Substantia nigra (tissue), 51 donors: ENCODE measurements at places on chromosomes 7 and 10.

DNA sequence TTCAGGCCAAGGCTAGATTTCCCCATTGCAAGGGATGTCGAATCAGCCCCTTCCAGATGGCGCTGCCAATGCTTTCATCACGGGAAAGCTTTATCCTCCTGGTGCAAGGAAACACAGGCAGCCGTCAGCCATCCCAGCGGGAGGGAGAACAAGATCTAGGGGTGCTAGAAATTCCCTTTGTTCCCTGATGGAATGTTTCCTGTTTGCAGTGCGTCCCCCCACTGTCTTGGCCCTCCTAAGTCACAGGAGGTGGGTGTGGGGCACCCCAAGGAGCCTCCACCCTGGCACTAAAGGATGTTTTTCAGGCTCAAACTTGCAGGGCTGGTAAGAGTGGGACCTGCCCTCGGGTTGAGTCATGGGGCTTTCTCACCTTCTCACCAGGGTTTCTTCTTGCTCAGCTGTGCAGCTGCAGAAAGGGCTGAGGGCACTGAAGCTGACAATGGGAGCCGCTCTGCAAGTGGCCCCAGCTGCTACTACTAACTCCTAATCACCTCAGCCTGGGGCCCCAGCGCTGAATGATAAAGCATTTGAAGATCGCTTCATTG lies 103.6 kb downstream of the PRPF18 start:
- no peak for DNase-seq

DNA sequence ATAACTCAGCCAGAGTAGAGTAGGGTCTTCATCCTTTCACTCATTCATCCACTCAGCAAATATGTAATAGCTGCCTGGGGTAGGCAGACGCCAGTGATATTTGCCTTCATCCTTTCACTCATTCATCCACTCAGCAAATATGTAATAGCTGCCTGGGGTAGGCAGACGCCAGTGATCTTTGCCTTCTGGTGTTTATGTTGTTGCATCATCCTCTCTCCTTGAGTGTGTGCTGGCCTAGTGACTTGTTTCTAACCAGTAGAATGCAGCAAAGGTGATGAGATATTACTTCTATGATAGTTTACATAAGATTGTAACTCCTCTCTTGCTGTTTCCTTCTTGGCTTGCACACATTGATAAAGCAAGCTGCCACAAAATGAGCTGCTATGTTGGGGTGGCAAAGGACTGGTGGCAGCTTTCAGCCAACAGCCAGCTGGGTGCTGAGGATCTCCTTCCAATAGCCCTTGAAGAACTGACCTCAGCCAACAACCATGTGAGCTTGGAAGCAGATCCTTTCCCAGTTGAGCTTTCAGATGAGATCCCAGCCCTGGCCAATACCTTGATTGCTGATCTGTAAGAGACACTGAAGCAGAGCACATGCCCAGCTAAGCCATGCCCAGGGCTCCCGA lies 23.2 kb upstream of the MTPN start:
- DNase-seq, result no peak

DNA sequence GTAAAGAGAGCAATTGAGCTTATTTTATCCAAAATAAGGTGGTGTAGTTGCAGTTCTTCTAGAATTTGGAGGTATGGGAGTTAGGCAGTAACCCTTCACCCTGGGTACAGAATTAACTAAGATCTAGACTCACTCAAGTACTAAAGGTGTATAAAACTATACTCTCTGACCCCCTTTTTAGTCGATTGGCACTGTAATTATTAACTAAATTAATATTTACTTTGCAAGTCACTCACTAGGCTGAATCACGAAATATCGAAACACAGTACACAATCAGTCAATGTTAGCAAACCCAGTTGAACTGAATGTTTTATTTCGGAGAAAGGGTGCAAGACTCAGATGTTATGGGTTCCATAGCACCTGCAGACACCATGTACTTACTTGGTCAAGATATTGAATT lies 14.6 kb upstream of the CYP2C19 start:
- DNase-seq, result no peak

GRCh38 chr7:40923626-40924025 lies 779.3 kb downstream of the INHBA start:
- no peak for DNase-seq

DNA sequence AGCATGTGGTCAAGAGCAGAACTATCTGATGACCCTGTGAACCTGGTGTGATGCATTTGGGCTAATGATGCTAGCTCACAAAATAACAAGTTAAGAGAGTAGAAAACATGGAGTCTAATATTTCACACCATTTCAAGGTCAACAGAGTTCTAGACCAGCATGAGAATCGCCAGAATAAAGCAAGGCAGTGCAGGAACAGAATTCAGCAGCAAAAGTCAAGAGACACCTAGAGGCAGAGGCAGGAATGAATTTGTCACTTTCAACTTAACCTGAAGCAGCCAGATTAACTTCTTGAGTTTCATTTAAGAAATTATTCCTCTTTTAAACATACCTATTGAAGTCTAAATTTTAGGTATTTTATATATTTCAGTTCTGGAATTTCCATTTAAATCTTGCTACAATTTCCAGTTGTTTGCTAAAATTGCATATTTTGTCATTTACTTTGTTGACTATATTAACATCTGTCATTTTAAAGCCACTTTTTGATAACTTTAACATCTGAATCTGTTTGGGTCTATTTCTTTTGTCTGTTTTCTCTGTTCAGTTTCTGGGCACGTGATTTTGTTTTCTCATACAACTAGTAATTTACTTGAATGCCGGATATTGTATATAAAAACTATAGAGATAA lies 44.2 kb upstream of the PRSS58 start:
- no peak for DNase-seq

- DNase-seq, result no peak
Measured at GRCh38 chr7:140714331-140715040, 18.0 kb downstream of the NDUFB2 start.

DNA sequence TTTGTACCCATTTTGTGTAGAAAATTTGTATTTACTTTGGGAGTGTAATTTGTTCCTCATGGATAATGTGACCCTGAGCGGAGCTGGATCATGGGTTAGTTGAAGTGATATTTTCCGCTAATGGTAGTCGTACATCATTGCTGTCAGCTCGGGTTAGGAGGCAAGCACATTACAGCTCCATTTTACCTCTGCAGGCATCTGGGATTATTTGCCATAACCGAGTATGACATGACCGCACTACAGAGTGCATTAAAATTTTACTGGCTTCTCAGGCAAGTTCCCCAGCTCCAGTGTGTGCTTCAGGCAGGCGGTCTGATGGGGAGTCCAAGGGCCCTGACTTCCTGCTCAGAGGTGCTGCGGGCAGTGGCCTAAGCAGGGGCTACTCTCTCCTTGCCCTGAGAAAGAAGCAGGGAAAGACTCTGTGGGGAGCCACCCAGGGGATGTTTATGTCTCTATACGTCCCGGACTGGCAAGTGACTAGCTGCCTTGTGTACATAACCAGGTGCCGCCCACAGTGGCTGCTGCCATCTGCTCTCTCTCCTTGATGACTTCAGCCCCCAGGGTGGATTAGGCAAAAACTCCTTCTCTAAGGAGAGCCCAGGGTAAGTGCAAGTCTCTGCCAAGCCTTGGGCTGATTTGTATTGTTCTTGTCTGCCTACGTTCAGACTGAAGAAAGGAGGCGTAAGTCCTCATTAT lies 685.3 kb upstream of the GALNT17 start:
- no peak for DNase-seq

GRCh38 chr10:6476989-6477388 lies 103.1 kb downstream of the PRKCQ start:
- DNase-seq, result no peak

DNA sequence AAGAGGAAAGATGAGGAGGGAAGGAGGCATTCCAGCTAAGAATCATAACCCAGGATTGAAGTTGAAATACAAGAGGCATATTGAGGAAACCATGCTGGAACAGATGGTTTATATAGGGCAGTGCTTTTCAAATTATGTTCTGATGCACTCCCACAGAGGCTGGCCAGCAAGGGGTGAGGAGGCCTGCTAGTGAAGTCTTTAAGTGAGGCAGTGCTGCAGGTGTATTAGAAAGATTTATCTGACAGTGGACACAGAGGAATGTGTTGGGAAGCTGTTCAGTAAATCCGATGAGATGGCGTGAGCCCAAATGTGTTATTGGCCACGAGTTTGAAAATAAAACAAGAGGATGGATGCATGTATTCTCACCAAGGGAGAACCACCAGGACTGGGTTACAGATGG lies 28.6 kb downstream of the REEP3 start:
- no peak for DNase-seq

DNA sequence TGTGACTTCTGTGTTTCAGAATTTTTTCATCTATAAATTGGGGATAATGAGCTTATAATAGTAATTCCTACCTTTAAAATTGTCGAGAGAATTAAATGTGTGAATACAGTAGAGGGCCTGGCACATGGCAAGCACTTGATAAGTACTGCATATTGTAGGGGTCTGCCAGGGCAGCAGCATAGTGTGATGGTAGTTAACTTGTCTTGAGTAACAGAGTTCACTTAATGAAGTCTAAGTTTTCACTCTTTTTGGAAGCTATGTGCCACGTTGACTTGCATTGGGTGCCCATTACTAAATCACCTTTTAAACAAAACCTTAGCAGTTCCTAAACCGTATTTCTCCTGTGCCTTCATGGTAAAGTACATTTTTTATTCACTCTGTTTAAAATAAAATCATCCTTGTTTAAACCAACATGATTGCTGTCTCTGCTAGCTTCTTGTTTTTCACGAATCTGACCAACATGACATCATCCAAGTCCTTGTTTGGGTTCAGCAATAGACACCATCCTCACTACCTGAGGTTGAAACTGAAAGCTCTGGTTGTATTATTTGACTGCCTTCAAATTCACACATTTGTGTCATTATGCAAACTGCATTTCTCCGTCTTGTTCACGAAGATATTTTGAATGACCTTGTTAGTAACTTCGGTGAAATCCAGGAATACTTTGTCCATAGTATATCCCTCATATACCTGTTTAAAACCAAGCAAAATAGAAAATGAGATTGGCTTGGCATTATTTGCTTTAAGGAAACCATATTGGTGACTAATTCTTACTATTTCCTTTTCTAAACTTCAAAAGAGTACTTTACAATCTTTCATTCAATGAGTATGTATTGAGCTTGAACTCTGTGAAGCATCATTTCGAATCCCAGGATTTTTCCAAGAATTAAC lies 340.2 kb downstream of the SUGCT start:
- no peak for DNase-seq

DNA sequence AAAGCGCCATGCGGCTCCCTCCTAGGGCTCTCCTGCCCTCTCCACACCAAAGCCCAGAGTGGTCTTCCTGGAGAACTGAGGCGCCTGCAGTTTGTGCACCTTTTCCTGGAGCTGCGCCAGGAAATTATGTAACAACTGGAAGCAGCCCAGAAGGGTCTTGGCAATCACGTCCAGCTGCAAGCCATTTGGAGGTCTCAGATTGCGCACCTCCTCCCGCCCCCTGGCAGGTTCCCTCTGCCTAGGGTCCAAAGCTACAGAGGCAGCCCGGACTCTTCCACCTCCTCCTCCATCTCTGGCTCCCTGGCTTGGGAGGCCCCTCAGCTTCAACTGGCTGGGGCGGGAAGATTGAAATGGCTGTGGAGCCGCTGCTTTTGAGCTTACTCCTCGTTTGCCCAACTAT lies 34.0 kb upstream of the SFTPD start:
- no peak for DNase-seq

- DNase-seq, result no peak
Measured at GRCh38 chr7:110283056-110283455, 807.9 kb upstream of the LRRN3 start.

GRCh38 chr10:1654247-1654646 lies 83.1 kb downstream of the ADARB2 start:
- DNase-seq, result no peak

DNA sequence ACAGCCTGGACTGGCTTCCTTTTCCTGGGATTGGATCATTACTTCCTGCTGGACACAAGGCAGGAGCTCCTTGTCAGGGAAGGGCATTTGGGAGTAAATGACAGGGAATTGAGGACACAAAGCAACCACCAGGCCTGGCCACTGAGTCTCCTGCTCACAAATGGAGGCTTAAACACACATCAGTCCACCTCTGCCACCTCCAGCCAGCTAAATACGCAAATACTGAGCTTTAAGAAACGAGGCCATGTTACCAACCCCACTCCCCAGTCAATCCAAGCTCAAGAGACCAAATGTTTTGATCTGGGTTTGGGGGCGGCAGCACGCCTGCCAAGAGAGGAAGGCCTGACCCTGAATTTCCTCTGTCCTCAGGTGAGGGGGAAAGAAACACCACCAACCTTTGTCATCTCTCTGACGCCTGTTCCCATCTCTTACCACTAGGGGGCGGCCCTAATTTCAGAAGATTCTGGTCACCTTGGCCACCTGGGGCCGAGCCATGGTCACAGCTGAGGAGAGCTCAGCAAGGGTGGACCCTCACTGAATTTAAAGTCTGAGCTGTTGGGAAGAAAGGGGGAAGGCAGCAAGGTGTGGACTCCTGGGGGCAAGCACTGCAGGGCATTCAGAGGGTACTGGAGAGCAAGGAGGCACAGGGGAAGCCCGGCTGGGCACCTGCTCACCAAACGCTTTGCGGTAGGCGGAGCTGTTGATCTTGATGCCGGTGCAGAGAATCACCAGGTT lies 16.5 kb downstream of the AIFM2 start:
- no peak for DNase-seq

DNA sequence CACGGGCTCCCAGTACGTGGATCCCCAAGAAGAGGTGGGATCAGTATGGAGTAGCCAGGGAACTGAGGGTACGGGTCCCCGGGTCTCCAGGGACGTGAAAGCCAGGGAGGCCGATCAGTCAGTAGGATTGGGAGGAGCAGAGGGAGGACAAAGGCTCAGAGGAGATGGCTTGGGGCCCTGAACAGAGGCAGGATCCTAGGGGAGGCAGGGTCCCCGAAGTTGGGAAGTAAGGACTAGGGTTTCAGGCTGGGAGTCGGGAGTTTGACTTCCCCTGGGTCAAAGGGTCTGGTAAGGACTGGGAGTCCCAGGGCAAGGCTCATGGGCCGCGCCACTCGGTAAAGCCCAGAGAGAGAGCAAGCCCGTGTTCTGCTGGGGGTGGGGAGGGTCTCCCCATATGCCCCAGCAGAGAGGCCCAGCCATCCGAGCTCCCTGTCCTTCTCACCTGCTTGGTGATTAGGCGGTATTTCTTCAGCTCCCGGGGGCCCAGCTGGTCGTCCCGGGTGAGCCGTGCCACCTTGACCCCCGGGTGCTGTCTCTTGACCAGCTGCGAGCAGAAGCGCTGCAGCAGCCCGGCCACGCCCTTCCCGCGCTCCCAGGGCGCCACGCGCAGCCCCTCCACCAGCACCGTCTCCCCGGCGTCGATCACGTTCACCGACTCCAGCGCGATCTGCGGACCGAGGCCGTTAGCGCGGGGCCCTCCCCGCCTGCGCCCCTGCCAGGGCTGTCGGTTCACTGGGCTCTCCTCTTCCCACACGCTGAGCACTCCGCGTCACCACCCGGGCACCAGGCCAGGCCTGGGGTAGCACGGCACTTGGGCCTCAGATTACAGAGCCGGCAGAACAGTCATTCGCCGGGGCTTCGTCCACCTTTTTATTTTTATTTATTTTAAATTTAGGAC lies 7.0 kb downstream of the NAT16 start:
- peak; percentile 22 for DNase-seq
